Epithelial cell of prostate (primary cell): ENCODE measurements at places on chromosomes 6 and 20.

DNA sequence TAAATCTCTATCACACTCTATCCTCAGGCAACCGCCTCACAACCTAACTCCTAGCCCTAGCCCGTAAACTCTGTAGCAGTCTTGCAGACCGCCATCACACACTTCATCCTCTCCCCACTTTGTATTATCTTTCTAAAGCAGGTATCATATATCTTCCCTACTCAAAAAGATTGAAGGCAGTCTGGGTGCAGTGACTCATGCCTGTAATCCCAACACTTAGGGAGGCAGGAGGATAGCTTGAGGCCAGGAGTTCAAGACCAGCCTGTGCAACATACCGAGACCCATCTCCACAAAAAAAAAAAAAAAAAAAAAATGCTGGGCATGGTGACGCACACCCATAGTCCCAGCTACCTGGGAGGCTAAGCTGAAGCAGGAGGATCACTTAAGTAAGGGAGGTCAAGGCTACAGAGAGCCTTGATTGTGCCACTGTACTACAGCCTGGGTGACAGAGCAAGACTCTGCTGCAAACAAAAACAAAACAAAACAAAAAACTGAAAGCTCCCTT lies 22.9 kb downstream of the RANBP9 start:
- no peak for DNase-seq

DNA sequence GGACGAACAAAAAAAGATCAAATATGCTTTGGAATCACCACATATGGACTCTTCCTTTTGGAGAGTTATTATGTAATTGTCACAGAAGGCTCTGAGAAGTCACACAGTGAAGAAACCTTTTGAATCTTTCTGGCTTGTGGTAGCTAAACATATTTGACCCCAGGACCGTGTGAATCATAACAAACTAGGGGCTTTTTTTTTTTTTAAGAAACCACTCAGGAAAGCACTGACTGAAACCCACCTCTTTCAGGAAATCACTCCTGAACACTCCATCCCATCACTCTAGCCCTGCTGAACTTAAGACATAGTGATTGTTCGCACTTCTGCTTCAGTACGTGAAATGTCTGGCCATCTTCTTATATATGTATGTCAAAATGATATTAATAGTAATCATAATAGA lies 495.9 kb upstream of the ARID1B start:
- no peak for DNase-seq

DNA sequence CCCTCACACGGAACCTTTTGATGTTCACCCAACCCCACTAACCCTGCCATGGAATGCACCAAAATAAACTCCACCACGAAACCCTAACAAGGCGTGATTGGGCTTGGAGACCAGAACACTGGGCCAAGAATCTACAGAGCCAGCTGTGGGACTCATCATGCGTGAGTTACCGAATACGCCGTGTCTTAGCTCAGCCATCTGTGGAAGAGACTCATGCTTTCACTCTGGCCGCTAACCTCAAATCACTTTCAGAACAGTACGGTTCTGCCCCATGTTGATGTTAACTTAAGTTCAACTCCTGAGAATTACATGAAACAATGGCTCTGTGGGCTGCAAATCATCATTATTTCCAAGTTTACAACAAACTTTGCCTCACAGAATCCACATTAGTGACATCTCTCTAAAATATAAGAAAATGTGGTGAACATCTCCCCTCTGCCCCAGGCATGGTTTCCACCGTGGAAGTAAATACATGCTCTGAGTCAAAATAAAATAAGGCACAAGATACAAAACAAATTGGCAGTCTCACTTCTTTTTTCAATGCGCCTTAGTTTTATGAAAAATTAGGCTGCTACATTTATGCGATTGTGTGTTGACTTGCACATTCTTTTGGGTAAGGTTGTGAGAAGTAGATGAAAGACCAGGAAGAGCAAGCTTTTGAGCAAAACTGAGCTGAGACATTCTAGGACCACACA lies 308.9 kb upstream of the EXOC2 start:
- no peak for DNase-seq

DNA sequence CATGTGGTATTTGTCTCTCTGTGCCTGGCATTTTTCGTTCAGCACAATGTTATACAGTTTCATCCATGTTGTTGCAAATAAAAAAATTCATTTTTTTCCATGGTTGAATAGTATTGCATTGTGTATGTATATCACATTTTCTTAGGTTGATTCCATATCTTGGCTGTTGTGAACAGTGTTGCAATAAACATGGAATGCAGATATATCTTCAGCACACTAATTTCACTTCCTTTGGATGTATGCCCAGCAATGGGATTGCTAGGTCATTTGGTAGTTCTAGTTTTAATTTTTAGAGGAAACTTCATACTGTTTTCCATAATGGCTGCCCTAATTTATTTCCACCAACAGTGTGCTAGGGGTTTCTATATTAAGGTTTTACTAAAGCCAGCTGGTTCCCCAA lies 52.6 kb downstream of the GFRAL start:
- no peak for DNase-seq

DNA sequence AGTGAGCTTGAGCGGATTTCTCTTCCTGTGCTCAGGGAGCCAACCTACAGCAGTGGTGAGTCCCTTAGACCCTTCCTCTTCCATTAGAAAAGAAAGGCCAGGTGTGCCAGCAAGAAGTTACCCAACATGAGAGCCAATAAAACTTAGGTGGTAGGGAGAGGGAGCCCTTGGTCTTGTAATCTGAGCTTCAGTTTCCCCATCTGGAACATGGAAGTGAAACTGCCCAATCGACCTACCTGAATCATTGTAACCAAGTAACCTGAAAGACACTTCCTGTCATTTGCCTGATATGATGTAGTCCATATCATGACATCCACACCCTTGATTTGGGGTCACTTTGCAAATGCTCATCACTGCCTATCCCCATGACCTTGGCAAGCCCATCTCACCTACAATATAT lies 66.4 kb downstream of the MDGA1 start:
- DNase-seq, result no peak

GRCh38 chr20:58011106-58011946 lies 217.1 kb downstream of the ANKRD60 start:
- DNase-seq, result no peak

GRCh38 chr6:100677240-100677639 lies 203.9 kb downstream of the ASCC3 start:
- DNase-seq, result no peak

DNA sequence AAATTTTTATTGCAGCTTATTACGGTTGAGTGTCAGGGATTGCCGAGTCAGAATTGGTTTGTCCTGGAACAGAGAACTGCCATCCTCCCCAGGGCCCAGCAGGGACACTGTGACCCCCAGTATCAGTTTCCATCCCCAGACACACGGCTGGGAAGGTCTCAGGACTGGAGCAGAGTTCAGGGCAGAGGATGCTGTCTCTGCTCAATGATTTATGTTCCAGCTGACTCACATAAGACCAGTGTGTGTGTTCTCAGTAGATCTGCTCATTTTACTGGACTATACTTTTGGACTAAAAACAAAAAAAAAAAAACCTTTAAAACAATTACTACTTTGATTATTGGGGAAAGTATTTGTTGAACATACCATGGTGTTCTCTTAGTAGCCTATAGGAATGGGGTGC lies 44.2 kb downstream of the FNDC1 start:
- DNase-seq, result no peak

DNA sequence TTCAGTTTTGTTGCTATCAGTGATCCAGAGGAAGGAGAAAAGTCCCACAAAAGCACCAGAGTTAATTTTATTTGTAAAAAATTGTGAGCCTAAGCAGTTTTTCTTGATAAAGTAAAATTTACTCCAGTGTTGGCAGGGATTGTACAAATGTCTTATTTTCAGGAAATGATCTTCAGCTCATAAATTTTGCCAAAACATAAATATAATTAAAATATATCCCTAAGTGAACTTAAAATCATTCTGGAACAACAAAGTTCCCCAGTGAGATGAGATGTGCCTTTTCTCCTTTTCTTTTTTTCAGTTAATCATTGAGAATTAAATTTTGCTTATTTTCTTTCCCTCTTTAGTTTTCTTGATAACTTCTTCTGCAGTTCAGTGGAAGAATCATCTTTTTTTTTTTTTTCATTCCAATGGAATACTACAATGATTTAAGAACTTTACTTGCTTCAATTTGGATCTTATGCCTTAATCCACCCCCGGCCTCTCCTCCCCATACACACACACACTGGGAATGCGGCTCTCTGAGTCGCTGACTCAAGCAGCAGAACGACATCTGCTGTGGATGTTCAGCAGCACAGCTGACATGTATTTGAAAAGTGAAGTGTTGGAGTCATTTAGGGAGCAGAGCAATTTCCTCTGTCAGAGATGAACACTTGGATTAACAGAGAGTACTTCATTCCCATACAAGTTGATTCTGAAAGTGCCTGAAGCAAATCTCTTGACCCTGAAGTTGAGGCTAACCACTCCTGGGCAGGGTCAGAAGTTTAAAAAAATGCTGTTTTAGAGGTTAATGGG lies 27.7 kb upstream of the LAMA4 start:
- peak; percentile 26 for DNase-seq

GRCh38 chr6:157203312-157203744 lies 120.0 kb downstream of the TMEM242 start:
- no peak for DNase-seq

DNA sequence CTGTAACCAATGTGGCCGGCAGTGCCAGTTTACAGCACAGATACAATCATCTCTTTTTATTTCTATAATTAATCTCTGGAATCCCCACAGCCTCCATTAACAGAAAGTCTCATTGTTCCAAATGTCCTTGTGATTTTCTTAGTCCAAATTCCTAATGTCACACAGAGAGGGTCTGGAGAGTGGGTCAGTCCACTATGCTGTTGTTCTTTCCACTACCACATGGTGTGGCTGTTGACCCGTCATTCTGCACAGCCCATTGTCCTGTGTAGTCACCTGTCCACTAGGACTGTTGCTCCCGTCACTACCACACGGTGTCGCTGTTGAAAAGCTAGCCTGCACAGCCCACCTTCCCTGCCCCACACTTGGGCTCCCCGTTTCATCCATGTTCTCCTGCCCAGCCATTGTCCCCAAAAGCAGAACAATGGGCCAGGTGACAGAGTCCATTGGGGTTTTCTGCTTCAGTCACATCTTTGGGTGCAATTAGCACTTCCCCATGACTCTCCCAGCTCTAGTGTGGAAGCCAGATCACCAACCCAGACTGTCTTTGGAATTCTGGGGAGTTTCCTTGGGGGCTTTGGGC lies 8.6 kb upstream of the LBP start:
- DNase-seq, result no peak

DNA sequence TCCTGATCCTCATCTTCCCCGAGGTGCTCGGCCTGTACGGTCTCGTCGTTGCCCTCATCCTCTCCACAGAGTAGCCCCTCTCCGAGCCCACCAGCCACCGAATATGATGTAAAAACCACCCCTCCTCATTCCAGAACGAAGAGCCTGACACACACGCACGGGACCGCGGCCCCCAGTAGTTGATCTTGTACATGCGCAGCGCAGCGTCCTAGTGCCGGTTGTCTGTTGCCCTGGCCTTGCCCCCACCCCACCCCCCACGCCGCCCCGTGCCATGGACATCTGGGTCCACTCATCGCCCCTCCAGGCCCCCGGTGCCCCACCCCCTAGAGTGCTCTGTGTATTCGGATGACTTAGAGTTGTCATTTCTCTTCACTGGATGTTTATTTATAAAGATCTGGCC lies 5.2 kb upstream of the PRPH2 start:
- no peak for DNase-seq

DNA sequence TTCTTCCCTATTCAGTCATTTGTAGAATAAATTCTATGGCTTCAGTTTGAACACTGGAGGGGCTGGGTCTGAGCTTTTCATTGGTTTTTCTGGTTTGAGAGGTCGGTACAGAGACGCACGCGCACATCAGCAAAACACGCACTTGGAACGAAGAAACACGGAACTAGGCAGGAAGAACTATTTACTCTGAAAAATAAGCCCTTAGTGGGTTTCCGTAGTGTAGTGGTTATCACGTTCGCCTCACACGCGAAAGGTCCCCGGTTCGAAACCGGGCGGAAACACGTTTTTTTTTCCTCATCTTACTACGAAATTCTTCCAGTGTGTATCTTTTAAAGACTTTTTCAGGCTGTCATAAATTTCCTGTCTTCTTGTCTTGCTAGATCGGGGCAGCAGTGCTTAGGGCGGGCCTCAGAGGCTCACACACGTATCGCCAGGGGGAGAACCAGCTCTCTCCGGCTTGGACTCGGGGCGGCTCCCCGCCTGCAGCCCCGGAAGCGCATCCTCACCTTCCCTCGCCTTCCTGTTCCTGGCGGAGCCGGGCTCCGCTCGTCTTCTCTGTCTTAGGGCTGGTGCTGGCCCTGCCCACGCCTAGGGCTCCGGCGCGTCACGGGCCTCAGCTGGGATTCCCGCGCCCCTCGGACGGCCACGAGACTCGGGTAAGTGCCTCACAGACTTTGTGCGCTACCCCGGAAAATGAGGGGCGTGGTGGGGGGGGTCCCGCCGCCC lies at the start of gene HMGN4:
Gene HMGN4, plus strand, starts transcription at position 521 of the 726 bp plus-strand sequence. CDS start 6,841 bp downstream, outside the sequence.
- no peak for DNase-seq

- DNase-seq, result no peak
Observed at GRCh38 chr6:127247114-127248096, 19.3 kb upstream of the RNF146 start.

DNA sequence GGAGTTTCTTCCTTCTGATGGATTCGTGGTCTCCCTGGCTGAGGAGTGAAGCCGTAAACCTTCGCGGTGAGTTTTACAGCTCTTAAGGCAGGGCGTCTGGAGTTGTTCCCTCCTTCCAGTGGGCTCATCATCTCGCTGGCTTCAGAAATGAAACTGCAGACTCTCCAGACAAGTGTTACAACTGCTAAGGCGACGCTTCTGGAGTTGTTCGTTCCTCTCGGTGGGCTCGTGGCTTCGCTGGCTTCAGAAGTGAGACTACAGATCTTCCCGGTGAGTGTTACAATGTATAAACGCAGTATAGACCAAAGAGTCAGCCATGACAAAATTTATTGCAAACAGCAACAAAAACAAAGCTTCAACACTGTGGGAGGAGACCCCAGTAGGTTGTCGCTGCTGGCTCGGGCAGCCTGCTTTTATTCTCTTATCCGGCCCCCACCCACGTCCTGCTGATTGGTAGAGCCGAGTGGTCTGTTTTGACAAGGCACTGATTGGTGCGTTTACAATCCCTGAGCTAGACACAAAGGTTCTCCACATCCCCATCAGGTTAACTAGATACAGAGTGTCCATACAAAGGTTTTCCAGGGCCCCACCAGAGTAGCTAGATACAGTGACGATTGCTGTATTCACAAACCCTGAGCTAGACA lies 113.2 kb downstream of the GPX5 start:
- DNase-seq, result no peak

- no peak for DNase-seq
Observed at GRCh38 chr20:36576081-36576445, 2.7 kb downstream of the TGIF2 start.

DNA sequence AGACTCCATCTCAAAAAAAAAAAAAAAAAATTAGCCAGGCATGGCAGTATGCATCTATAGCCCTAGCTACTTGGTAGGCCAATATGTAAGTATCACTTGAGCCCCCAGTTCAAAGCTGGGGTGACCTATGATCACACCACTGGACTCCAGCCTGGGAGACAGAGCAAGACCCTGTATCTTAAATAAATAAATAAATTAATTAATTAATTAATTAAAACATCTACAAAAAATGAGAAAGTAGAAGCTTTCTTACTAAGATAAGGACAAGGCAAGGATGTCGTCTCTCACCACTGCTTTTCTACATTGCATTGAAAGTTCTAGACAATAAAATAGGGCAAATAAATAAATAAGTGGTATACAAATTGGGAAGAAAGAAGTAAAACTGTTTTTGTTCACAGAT lies 134.3 kb upstream of the CARMIL1 start:
- DNase-seq, result no peak

- DNase-seq, result peak; percentile 22
Observed at GRCh38 chr6:14542670-14543366, 425.2 kb downstream of the CD83 start.
